ENCODE measurements at places on chromosomes 13 and 19.
A peak's percentile ranks its signal among the peaks of the same experiment; 100 is the strongest.

GRCh38 chr19:49336482-49337266 is 1.5 kb downstream of the CD37 start:
- DNase-seq: peak; percentile 10

DNA sequence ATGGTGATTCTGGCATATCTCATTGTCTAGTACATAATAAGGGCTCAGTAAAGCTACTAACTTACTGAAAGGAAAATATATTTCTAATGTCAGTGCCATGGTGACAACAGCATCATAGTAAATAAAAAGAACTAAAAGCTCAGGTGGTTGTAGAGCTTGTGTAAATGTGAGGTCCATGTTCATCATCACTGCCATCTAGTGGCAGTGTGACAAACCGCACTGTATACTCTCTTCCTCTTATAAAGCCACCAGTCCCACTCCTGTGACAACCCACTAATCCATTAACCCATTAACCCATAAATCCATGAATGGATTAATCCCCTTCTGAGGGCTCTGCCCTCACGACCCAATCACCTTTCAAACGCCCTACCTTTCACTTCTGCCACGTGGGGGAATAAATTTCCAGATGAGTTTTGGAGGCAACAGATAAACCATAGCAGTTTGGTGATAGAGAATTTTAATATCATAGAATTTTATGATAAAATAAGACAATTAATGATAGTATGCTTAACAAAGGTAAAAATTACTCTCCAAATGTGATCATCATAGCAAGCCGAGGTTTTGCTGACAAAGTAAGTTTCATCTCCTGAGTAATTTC is 160.4 kb upstream of the SGCG start:
- no peak for DNase-seq

- no peak for DNase-seq
These were observed 240.3 kb downstream of the LMO7 start for GRCh38 chr13:75876142-75877050.

- DNase-seq: no peak
These were observed 12.6 kb upstream of the TM6SF2 start for GRCh38 chr19:19285686-19286085.

GRCh38 chr13:62433660-62434059 is 1018.0 kb upstream of the PCDH20 start:
- DNase-seq: no peak

DNA sequence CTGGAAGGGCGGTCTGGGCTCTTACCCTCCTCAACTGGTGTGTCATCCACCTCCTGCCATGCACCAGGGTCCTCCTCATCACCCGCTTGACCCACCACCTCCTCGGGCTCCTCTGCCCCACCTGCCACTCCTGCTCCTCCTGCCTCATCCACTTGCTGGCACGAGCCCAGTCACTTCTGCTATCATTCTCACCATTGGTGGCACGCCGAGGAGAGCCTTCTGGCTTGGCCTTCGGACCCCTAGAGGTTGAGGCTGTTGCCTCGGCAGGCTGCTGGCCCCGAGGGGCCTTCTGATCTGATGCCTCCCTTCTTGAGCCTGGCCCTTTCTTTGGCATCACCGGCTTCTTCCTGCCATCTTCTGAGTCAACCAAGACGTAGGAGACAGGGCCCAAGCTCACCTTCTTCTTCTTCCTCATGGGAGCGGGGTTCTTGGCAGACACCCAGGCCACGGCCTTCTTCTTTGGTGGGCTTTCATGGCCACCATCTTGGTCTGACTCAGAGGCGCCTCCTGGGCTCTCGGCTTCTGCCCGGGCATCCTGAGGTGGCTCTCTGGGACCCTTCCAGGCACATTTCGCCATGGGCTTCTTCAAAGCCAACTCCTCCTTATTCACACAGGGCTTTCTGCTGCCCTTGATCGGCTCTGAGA is 1.7 kb downstream of the PNMA8A start:
- DNase-seq: no peak

- DNase-seq: peak; percentile 86
These were observed at the start of gene BRD4 for GRCh38 chr19:15332311-15332996. Gene BRD4 (minus strand): TSS chr19:15332539. CDS start chr19:15273099, 59,440 bp downstream.

DNA sequence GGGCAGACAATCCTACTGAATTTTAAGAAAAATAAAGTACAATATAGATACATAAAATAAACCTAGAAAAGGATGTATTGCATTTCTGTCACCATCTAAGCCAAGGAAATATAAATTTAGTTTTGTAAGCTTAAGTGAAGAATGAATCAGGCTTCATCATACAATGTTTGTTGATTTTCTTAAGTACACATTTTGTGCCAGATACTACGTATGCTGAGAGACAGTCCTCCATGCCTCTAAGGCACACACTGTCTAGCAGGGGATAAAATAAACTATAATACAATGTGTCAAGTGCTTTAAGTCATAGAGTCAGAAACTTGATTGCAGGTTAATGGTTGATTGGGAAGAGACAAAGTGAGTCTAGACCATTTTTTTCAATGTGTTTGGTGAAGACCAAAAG is 465.7 kb downstream of the TBC1D4 start:
- no peak for DNase-seq

DNA sequence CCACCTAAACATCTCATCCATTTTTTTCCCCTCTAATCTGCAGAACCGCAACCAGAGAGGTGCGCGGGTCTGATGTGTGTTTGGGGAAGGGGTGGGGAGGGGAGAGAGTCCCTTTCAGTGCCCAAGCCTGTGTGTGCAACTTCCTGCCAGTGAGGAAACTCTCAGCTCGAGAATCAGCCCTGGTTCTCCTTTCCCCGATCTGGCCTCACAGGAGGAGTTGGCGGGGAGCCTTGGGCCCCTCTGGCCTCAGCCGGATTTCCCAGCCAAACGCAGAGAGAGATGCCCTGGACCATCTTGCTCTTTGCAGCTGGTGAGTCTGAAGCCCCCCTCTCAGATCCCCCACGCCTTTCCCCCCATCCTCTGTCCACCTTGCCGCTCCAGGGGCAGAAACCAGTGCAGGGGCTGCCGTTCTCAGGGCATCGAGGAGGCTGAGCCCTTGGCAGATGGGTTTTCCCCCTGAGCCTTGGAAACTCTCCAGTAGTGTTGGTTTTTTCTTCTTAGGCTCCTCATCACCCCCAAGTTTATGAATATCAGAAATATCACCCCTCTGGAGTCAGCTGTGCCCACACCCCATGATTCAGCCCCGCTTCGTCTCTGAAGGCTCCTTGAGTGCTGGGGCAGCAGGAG is at the start of gene C19orf38:
C19orf38 (plus strand) TSS at position 186 of the 627 bp plus-strand sequence; CDS start at position 280, 94 bp downstream.
- DNase-seq: no peak

DNA sequence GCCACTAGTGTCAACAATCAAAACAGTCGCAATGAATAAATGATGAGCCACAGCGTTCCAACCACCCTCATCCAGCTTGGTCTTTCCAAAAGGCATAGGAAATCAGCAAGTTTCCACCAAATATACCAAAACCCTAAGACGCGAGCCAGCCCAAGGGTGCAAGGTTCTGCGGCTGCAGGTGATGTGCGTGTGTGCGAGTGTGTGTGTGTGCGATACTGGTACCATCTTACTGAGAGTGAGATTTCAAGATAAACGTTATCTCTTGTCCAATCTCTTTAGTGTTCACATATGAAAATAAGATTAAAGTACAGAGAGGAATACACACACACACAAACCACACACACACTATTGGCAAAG is 895 bp upstream of the TRPC4 start:
- no peak for DNase-seq

DNA sequence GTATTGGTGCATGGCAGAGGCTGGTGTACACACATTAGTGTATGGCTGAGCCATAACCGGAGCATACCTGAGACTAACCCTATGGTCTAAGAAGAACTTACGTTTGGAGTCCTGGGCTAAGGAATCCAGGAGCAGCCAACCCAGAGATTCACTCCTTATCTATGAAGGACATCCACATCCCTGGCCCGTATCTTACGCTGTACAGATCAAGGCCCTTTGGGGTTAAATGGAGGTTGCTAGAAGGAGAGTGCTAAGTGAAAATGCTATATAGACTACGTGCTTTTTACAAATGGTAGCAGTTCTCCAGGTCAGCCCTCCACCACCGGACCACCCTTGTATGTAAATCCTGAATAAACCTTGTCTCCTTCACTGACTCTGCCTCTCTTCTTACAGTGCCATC is 1.9 kb upstream of the SUGT1 start:
- no peak for DNase-seq

DNA sequence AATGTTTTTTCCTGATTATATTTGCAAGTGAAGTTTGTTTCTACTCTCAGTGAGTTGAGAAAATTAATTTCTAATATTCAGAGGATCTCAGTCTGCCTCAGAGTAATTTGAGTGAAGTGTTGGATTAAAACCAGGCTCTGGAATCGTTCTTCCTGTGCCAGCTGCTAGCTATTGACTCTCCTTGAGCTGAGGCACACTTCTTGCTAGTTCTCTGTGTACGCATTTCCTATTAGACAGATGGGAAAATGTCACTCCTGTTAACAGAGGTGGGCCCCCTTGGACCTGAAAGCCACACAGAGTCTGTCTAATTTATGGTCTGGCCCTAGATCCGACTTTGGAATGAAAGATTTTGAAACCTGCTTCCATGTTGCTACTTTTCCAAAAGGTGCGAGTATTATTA is 107.6 kb upstream of the RNF113B start:
- DNase-seq: no peak

- no peak for DNase-seq
These were observed 7.5 kb downstream of the GPR180 start for GRCh38 chr13:94609196-94609595.

DNA sequence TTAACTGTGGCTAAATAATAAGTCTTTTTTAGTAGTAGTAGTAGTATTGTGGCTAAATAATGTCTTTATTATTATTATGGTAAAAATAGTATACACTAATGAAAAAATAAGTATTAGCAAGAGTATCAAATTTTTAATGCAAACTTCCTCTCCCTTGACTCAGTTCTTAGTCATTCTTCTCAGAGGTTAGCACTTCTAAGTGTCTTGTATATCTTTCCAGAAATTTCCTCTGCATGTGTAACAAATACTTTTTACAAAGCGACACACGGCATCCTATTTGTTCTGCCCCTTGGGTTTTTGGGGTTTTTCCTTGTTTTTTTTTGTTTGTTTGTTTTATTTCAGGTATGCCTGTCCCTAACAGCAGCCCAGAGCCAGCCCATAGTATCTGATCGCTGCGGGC is 20.9 kb downstream of the SIN3B start:
- no peak for DNase-seq

- DNase-seq: no peak
These were observed 507 bp downstream of the MARCHF2 start for GRCh38 chr19:8413629-8413995.

GRCh38 chr19:29525901-29526729 is at the start of gene VSTM2B:
Gene VSTM2B (plus strand): TSS chr19:29525994. CDS start chr19:29526584, 590 bp downstream.
- no peak for DNase-seq

- no peak for DNase-seq
These were observed 38.4 kb upstream of the PDCD5 start for GRCh38 chr19:32542477-32543108.

DNA sequence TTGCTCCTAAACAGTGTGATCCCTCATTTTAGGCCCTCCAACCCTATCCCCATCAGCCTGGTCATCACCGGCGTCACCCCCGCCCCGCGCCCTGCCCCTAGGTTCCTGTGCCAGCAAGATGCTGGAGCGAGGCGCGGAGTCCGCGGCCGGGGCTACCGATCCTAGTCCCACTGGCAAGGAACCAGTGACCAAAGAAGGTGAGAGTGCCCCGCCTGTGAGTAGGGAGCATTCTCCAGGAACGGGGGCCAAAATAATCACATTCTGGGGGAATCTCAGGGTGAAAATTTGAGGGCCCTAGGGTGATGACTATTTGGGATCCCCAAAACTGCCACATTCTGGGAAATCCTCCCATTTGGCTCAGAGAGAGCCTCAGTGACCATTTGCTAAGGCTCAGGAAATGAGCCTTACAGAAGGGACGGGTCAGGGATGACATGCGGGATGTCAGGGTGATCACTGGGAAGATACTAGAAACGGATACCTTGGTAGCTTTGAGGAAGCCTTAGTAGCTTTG is 1.4 kb downstream of the ZNF575 start:
- no peak for DNase-seq

GRCh38 chr19:46981286-46981945 is 38.2 kb upstream of the NPAS1 start:
- no peak for DNase-seq

- peak; percentile 4 for DNase-seq
These were observed 2.4 kb downstream of the CD320 start for GRCh38 chr19:8305798-8306197.
